ENCODE measurements at places on chromosomes 2 and 18.

DNA sequence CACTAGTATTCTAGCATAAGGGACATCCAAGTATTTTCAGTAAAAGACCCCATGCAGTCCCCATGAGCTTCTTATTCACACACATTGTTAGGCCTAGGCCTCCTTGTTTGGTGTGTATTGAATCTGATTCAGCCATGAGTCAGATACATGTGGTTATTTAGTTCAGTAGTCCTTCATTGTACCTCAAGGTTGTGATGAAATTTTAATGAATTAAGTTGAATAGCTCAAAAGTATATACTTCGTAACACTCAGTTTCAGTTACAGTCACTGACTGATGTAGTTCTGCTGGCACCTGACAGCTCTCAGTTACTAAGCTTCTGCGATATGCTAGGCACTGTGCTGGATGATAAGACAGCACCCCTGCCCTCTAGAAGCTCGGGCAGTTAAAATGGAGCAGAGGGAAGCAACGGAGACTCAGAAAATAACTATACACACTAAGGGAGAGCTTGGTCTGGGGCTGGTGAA, 86.4 kb downstream of the XRCC5 start:
- DNase-seq: no peak

DNA sequence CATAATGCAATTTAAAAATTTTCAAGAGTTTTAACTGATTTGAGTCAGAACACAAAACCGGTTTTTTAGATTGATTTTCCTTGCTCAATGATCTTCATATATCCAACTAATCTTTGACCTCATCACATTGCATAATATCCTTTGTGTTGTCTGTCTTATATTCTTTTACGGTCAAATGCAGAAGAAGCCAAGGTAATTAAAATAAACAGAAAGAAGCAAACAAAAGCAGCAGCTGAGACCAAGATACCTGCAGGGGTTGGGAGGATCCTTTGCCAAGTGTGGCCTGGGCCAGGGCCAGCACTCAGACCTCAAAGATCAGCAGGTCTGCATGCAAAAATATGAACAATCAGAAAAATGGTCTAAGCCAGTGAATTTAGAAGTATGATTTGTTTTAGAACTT, 428.9 kb upstream of the NETO1 start:
- no peak for DNase-seq

- DNase-seq: no peak
These were observed 3.5 kb downstream of the FARP2 start for GRCh38 chr2:241359481-241360045.

- DNase-seq: no peak
These were observed 276.3 kb downstream of the EIPR1 start for GRCh38 chr2:3101016-3101942.

GRCh38 chr18:63303547-63303946, 16.0 kb downstream of the BCL2 start:
- no peak for DNase-seq

- DNase-seq: no peak
These were observed 75.9 kb downstream of the PTGR3 start for GRCh38 chr18:75132931-75133525.

GRCh38 chr2:56170988-56171387, 12.8 kb upstream of the CCDC85A start:
- DNase-seq: no peak

GRCh38 chr2:218780851-218781690, 876 bp upstream of the CYP27A1 start:
- no peak for DNase-seq

- DNase-seq: no peak
These were observed 217.6 kb upstream of the FN1 start for GRCh38 chr2:215653344-215654030.

- no peak for DNase-seq
These were observed 15.0 kb downstream of the CERS6 start for GRCh38 chr2:168471163-168471475.

GRCh38 chr18:40630496-40630895, 1324.5 kb upstream of the PIK3C3 start:
- no peak for DNase-seq

DNA sequence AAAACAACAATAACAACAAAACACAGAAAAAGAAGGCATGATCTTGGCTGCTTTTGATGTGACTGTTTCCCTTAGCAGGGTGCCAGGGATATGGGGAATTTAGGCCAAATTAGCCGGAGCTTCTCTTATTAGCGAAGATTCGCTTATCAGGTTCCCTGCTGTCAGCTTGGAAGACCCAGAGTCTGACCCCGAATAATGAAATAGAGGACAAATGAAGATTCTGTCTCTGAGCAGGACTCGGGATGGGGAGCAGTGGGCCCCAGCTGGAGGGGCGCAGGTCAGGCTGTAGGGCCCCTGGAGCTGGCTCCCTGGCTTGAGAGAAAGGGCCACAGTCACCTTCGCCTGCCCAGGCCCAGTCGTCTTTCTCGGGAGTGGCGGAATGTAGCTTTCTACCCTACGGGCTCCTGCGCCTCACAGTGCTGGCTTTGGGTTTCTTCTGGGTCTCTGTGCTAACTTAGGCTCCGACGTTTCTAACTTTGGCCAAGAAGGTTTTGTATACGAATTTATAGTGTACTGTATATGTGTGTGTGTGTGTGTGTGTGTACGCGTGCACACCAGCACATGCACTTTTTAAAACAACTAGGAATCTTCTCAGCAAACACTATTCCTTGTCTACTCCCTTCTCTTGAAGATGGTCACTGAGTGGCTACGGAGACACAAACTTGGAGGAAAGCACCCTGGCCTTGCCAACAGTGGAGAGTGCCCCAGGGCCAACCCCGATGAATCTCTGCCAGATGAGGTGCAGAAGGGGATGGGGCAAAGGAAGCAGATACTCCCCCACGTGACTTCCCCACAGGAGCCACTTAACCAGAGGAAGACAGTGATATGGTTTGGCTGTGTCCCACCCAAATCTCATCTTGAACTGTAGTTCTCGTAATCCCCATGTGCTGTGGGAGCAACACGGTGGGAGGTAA, 195.6 kb upstream of the COPS8 start:
- DNase-seq: no peak

- no peak for DNase-seq
These were observed 502.5 kb upstream of the ACVR2A start for GRCh38 chr2:147342329-147342728.

DNA sequence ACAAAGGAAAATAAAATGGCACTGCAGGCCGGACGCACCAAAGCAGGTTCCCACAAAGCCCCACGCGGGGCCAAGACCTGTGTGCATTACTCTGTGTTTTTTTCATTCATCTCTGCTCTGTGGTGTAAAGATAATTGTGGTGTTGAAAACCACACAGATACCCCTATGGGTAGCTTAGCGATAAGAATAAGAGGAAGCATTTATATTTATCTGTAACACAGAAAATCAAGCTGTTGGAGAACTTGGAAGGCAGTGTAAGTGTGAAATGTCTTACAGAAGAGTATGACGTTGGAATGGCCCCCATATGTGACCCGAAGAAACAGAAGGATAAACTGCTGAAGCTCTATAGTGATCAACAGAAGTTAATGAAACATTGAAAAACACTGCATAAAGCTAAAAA, 20.3 kb upstream of the MARCO start:
- no peak for DNase-seq

GRCh38 chr18:44679914-44680272, 795 bp upstream of the SETBP1 start:
- DNase-seq: no peak

- no peak for DNase-seq
These were observed 27.4 kb downstream of the TFPI start for GRCh38 chr2:187526792-187527191.

DNA sequence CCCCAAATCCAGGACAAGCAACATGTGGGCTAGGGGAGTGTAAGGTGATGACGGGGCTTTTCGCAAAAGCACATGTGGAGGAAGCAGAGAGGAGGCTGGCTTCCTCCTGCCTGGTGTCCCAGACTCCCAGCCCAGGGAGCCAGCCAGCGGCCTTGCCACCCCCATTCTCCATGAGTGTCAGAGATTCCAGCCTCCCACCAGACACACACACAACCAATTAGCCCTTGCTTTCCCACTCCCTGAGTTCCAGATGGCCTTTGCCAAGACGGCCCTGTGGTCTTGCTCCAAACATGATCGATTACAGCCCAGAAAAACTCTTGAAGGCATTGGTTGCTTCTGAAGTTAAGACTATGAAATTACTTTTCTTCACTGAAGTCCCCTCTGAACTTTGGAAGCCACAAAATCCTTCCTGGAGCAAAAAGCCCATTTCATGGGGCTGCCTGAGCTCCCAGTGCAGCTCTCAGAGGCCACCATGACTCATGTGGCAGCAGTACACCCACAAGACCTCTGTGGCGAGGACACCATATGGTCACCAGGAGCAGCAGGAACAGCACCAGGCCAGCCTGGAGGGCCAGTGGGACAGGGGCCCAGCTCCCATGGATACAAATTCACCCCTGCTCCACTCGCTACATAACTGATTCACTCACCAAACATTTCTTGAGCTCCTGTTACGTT, 69.1 kb upstream of the PID1 start:
- DNase-seq: no peak

DNA sequence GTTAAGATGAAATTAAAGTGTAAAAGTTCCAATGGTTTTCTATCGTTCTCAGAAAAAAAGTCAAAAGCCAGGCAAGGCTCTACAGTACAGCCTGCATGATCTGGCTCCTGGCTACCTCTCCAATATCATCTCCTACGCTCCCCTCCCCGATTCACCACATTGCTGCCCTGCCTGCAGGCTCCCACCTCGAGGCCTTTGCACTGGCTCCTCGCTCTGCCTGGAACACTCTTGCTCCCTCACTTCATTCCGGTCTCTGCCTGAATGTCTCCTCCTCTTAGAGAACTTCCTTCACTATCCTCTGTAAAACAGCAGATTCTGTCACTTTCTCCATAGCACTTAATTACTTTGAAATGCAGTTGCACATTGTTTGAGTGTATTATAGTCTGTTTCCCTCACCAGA, 72.5 kb downstream of the KLF7 start:
- no peak for DNase-seq
